ENCODE measurements at places on chromosomes 7 and 10. TPM values are rescaled to one million over a fixed set of nuclear protein-coding genes. Genes with fewer than 3 reads are reported as not detected.
A peak's percentile ranks its signal among the peaks of the same experiment; 100 is the strongest.

ABCC2 gene
- 0.75 TPM for total RNA-seq

ZNF32 gene
- 57.6 TPM for total RNA-seq

H2BK1 gene
- not detected for total RNA-seq

- H3K36me3 ChIP-seq = no peaks in the 10 kb centered on the region
- peaks cover 3% of the 10 kb centered on the region for H3K4me1 ChIP-seq
- H3K27ac ChIP-seq = no peak overlapping the region
- H3K4me3 ChIP-seq = no peak overlapping the region
Observed at GRCh38 chr10:43284341-43284910, 17.6 kb upstream of the RASGEF1A start.

- DNase-seq = no peak
- no peaks in the 10 kb centered on the region for H3K27me3 ChIP-seq
- peaks cover 19% of the 10 kb centered on the region for H3K36me3 ChIP-seq
- peaks cover 17% of the 10 kb centered on the region for H3K4me1 ChIP-seq
- H3K27ac ChIP-seq = no peak overlapping the region
Observed at GRCh38 chr10:101785801-101786200, 2.6 kb upstream of the NPM3 start.

DNA sequence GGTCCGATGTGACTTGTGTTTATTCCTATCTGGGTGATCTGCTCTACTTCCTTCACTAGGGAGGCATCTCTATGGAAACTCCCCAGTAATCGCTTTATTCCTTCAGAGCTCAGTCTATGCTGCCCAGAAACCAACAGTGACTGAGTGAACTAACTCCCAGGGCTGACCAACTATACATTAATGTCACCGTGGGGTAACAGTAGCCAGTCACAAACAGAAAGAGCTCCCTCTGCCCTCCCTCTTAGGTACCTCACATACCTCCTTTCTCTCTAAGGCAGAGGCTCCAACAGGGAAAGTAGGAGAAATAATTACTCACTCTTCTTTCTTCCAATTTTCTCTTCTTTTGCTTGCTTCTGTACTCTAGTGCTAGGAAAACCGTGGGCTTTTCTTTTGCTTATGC lies 855.0 kb downstream of the REEP3 start:
- no peaks in the 10 kb centered on the region for H3K27me3 ChIP-seq
- peaks cover 2% of the 10 kb centered on the region for H3K36me3 ChIP-seq
- H3K4me1 ChIP-seq = peaks cover 13% of the 10 kb centered on the region
- DNase-seq = no peak
- H3K27ac ChIP-seq = peak overlapping the region; percentile 47

- H3K36me3 ChIP-seq = no peaks in the 10 kb centered on the region
- H3K27ac ChIP-seq = no peak overlapping the region
- no peaks in the 10 kb centered on the region for H3K27me3 ChIP-seq
- DNase-seq = no peak
- no peak overlapping the region for H3K4me3 ChIP-seq
Observed at GRCh38 chr7:75814407-75814947, 871 bp upstream of the CCL24 start.

DNA sequence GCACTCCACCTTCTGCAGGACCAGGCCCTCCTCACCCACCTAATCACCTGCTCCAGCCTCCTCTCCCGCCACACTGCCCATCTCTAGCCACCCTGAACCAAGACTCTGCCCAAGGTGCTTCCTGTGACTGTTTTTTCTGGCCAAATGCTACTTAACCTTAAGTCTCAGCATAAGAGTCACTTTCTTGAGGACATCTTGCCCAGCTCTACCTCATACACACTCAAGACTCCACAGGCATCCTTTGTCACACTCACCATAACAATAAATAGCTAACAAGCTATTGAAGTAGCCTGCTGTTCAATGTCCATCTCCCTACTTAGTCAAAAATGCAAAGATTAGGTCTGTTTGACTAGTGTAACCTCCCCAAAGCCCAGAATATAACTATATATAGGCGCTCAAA lies 455.4 kb upstream of the NFE2L3 start:
- H3K27ac ChIP-seq = no peak overlapping the region
- DNase-seq = no peak
- no peak overlapping the region for H3K4me3 ChIP-seq
- H3K36me3 ChIP-seq = no peaks in the 10 kb centered on the region
- H3K27me3 ChIP-seq = no peaks in the 10 kb centered on the region

DNA sequence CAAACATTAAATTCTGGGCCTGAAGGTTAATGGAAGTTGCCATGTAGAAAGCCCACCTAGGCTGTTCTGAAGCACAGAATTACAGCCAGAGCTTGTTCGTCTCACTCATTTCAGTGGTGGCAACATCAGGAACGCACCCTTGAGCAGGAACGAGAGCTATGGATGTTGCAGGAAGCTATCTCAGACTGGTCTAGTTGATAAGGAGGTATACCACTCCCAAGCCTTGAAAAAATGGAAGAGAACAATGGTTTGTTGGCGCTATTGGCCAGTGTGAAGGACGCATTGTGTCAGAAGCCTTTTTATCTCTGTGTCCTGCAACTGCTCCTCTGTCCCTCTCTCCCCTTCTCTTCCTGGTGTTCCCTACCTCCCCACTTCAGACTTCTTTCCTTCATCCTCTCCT lies 60.9 kb upstream of the RAPGEF5 start:
- H3K27me3 ChIP-seq = peaks cover 7% of the 10 kb centered on the region
- no peaks in the 10 kb centered on the region for H3K36me3 ChIP-seq
- no peak overlapping the region for H3K4me3 ChIP-seq
- H3K27ac ChIP-seq = no peak overlapping the region

DNA sequence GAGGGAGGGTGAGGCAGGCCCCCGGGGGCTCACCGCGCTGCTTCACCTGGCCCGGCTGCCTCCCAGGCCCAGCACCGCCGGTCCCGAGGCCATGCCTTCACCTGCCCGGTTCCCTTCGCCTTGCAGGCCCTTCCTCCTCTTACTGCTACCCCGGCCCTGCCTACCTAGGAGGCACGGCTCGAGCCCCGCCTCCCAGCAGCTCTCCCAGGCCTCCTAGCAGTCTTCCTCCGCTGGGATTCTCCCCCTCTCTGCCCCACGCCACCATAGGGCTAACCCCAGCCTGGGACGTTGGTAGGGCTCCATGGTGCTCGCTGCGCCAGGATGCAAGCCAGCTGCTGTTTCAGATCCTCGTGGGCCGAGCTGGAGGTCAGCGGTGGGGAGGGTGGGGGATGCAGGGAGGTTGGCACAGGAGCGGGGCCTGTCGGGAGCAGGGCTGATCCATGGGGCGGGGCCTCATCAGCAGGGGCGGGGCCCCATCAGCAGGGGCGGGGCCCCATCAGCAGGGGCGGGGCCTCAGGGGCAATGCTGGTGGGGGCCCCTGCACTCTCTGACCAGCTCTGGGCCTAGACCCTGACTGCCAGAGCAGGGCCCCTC lies 63.3 kb downstream of the RASGEF1A start:
- peaks cover 2% of the 10 kb centered on the region for H3K4me1 ChIP-seq
- peak overlapping the region; percentile 42 for H3K4me3 ChIP-seq
- H3K27me3 ChIP-seq = peaks cover 3% of the 10 kb centered on the region
- no peaks in the 10 kb centered on the region for H3K36me3 ChIP-seq
- peak; percentile 29 for DNase-seq
- H3K27ac ChIP-seq = no peak overlapping the region

GRCh38 chr7:143288836-143289235 lies 685 bp downstream of the CASP2 start:
- H3K4me3 ChIP-seq = peak overlapping the region; percentile 94
- H3K36me3 ChIP-seq = peaks cover 19% of the 10 kb centered on the region
- no peaks in the 10 kb centered on the region for H3K27me3 ChIP-seq
- DNase-seq = no peak
- H3K4me1 ChIP-seq = peaks cover 30% of the 10 kb centered on the region
- H3K27ac ChIP-seq = peak overlapping the region; percentile 96

DNA sequence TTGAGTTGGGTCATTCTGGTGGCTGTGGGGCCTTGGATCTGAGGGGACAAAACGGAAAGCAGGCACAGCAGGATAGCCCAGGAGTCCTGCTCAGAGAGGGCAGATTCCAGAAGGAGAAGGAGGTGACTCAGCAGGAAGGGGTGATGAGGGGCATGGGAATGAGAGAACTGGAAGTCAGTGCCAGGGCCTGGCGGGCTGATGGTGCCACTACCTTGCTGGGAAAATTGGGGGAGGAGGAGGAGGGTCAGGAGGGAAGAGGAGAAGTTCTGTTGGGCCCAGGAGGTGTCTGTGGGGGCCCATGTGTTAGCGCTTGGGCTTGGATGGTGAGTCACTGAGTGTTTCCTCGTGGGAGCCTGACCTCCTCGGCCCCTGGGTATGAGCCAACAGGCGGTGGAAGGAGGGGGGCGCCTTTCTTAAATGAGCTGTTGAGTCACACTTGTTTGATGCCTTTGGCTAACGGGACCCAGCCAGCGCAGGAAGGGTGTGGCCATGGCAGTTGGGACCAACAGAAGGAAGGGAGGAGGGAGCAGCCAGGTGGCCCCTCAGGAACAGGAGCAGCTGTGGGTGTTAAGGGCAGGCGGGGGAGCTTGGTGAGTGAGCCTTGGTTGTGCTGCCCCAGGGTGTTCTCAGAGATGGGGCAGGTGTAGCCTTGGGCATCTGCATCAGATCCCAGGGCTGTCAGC lies 130.0 kb upstream of the BTBD16 start:
- H3K4me1 ChIP-seq = peaks cover 12% of the 10 kb centered on the region
- peak overlapping the region; percentile 78 for H3K27ac ChIP-seq
- no peaks in the 10 kb centered on the region for H3K27me3 ChIP-seq
- peaks cover 22% of the 10 kb centered on the region for H3K36me3 ChIP-seq
- DNase-seq = no peak

- peaks cover 74% of the 10 kb centered on the region for H3K27me3 ChIP-seq
- H3K27ac ChIP-seq = peak overlapping the region; percentile 85
- no peaks in the 10 kb centered on the region for H3K36me3 ChIP-seq
- DNase-seq = peak; percentile 41
- H3K4me1 ChIP-seq = peaks cover 13% of the 10 kb centered on the region
- H3K4me3 ChIP-seq = no peak overlapping the region
Observed at GRCh38 chr10:101566333-101567164, 21.5 kb downstream of the POLL start.

- no peaks in the 10 kb centered on the region for H3K4me1 ChIP-seq
- H3K4me3 ChIP-seq = no peak overlapping the region
- DNase-seq = no peak
- H3K36me3 ChIP-seq = no peaks in the 10 kb centered on the region
- H3K27me3 ChIP-seq = no peaks in the 10 kb centered on the region
Observed at GRCh38 chr7:130814778-130815335, 80.8 kb upstream of the KLF14 start.

GRCh38 chr10:130867446-130868194 lies 443.9 kb downstream of the TCERG1L start:
- no peaks in the 10 kb centered on the region for H3K36me3 ChIP-seq
- DNase-seq = no peak
- H3K27ac ChIP-seq = no peak overlapping the region
- no peaks in the 10 kb centered on the region for H3K4me1 ChIP-seq
- no peak overlapping the region for H3K4me3 ChIP-seq

DNA sequence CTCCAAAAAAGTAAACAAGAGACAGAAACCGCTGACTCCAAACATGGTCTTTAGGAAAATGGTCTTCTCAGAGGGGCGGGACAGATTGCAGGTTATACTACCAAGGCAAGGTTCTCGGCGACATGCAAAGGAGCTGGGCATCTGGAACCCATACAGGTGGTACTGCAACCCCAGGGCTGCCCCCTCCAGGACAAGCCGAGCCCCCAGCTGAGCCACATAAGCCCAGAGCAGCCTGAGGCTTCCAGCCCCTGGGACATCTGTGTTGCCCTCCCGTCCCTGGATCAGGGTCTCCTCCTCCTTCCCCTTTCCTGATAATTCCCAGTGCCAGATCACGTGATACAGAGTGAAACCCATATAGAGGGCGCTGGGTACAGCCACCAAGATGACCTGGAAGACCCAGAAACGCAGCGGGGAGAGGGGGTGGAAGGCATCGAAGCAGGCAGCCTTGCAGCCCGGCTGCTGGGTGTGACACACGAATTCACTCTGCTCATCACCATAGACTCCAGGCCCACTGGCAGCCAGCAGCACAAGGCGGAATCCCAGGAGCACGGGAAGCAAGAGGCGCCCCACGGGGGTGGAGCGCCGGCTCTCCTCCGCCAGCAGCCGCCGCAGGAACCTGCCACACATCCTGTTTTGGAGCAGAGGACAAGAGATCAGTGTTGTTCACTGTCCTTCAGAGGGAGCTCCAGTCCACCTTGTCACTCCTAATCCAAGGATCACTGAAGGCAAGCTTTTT lies at the start of gene GJC3:
TSS of gene GJC3 (minus strand) at position 627 of the 736 bp plus-strand sequence. CDS start at position 627, 0 bp downstream.
- H3K27ac ChIP-seq = no peak within 1 kb of the TSS
- peaks cover 5% of the 10 kb centered on the region for H3K4me1 ChIP-seq
- no peaks in the 10 kb centered on the region for H3K36me3 ChIP-seq
- H3K4me3 ChIP-seq = peak within 1 kb of the TSS; percentile 82
- no peak for DNase-seq

DNA sequence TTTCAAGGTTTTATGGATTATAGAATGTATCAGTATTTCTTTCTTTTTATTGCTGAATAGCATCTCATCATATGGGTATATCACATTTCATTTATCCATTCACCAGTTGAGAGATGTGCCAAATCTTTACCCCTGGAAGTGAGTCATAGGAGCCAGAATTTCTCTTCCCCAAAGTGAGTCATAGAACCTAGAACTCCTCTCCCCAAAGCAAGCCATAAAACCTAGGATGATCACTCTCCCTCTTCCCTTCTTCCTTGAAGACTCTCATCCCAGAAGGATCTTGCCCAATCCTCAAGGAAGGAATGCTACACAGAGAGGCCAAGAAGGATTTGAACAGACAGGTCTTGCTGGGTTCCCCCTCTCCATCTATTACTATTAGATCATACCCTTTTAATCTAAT lies 199.9 kb downstream of the EVX1 start:
- no peak overlapping the region for H3K27ac ChIP-seq
- no peaks in the 10 kb centered on the region for H3K36me3 ChIP-seq
- no peak for DNase-seq
- peaks cover 2% of the 10 kb centered on the region for H3K27me3 ChIP-seq

- H3K36me3 ChIP-seq = peaks cover 3% of the 10 kb centered on the region
- H3K27me3 ChIP-seq = peaks cover 9% of the 10 kb centered on the region
- no peak overlapping the region for H3K27ac ChIP-seq
- no peak overlapping the region for H3K4me3 ChIP-seq
- no peaks in the 10 kb centered on the region for H3K4me1 ChIP-seq
Observed at GRCh38 chr10:132899751-132900065, 42.7 kb downstream of the CFAP46 start.

- H3K27me3 ChIP-seq = no peaks in the 10 kb centered on the region
- H3K27ac ChIP-seq = no peak overlapping the region
- no peaks in the 10 kb centered on the region for H3K36me3 ChIP-seq
- H3K4me1 ChIP-seq = peaks cover 6% of the 10 kb centered on the region
- DNase-seq = no peak
- H3K4me3 ChIP-seq = no peak overlapping the region
Observed at GRCh38 chr10:66349726-66350125, 576.1 kb upstream of the LRRTM3 start.

DNA sequence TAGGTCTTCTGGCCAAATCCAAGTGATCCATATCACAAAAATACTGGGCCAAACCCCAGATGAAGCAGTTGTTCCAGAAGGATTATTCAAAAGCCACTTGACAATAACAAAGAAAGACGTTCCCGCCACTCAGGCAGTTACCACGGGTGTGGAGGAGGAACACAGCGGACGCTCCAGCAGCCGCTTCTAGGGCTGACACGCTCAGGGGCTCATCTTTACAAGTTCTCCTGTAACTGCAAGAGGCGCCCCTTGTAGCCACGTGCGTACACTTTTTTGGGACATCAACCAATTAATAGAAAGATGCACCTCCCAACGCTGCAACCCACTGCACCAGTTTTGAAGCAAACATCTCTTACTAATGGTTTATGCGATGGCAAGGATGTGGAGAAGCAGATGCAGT lies 159.4 kb downstream of the GRID1 start:
- DNase-seq = no peak
- H3K27ac ChIP-seq = no peak overlapping the region
- H3K36me3 ChIP-seq = no peaks in the 10 kb centered on the region
- H3K4me3 ChIP-seq = no peak overlapping the region
